ENCODE measurements at places on chromosomes 2 and 18.

- DNase-seq, result no peak
Observed at GRCh38 chr2:233972941-233973575, 55.9 kb downstream of the TRPM8 start.

DNA sequence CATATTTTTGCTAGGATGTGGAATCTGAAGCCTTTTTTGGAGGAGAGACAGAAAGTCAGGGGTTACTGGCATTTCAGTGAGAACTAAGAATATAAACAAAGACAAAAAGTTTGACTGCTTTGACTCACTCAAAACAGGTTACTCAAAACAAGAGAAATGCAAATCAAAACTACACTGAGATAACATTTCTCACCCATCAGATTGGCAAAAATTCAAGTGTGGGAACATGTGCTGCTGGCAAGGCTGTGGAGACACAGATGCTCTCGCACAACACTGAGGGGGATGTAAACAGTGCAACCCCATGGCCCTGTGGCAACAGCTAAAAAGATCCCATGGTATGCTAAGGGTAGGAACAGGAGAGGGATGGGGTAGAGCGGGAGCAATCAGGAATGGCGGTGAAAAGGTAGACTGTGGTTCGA lies 86.6 kb downstream of the DTNB start:
- no peak for DNase-seq

- DNase-seq, result no peak
Observed at GRCh38 chr2:219000569-219000960, 7.3 kb upstream of the CRYBA2 start.

GRCh38 chr2:21220930-21221329 lies 97.2 kb downstream of the TDRD15 start:
- no peak for DNase-seq

DNA sequence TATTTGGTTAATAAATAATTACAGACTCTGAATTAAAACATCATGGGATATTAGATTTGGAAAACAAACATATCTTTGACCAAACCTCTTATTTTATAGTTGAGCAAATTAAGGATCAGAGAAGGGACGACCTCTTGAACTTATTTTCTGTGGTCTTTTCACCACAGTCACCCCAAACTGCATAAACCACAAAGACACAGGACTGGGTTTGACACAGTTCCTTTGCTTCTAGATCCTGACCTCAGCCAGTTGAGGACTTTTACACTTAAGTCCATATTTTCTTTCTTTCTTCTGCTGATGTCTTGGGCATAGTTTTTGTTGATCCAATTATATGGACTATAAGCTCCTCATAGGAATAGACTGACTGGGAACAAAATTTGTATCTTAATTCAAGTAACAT lies 234.0 kb upstream of the SLC14A2 start:
- no peak for DNase-seq

DNA sequence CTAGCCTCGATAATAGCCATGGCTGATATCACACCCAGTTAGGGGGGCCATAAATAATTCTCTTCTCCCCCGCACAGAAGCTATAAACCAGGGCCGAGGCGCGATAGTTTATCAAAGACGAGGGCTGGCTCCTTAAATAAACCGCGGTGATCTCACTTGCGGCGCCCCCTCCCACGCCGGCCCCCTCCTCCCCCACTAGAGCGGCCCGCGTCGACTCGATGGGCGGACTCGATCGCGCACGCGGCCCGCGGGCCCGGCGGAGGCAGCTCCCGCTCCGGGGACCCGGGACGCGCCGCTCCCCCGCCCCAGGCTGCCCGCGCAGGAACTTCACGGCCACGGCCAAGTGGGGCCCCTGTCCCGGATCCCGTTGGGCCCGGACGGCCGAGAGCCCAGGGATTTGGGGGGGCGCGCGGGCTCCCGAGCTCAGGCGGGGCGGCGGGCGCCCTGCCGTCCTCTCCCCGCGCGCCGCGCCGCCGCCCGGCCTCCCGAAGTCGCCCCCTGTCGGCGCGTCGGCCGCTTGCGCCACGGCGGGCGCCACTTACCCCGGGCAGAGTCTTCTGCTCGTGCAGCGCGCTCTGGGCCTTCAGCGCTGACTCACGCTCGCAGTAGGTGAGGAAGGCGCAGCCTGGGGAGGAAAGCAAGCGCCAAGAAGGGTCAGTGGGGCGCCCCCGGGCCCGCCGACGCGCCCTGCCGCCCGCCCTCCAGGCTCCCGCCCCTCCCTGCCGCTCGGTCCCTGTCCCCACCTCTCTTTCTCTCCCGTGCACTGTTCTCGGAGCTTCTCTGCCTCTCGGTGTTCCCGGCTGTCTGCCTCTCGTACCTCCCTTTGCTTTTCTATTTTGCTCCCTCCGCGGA lies 80.4 kb downstream of the CELF4 start:
- DNase-seq, result no peak

DNA sequence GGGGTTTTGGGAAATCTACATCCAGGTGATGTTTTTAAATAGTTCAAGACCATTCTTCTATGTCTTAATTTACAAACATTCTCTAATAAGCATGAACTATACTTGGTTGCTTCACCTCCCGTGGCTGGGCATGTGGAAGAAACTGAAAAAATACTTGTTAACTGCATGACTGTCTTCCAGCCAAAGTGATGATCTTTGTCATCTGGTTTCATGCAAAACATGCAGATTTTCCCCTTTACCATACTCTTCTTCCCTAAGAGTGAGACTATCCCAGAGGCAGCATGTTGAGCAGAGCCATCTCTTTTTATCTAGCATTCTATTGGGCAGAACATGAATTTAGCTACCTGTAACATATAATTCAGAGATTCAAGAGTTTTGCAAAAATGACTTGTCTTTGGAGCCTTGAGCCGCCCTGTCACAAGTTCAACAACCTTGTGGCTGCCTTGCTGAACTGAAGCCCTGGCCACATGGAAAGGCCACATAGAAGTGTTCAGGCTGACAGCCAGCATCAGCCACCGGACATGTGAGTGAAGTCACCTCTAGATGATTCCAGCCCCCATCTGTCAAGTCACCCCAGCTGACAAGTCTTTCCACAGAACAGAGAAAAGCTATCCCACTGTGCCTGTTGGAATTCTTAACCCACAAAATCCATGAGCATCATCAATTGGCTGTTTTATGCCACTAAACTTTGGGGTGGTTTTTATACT lies 142.8 kb downstream of the ANKRD44 start:
- DNase-seq, result no peak

Data from omental fat pad (tissue), 4 donors.